Left lung (tissue), 14 donors: ENCODE measurements at places on chromosomes 12 and 14.

GRCh38 chr12:63918800-63919300 is 74.3 kb downstream of the SRGAP1 start:
- no peak for DNase-seq

DNA sequence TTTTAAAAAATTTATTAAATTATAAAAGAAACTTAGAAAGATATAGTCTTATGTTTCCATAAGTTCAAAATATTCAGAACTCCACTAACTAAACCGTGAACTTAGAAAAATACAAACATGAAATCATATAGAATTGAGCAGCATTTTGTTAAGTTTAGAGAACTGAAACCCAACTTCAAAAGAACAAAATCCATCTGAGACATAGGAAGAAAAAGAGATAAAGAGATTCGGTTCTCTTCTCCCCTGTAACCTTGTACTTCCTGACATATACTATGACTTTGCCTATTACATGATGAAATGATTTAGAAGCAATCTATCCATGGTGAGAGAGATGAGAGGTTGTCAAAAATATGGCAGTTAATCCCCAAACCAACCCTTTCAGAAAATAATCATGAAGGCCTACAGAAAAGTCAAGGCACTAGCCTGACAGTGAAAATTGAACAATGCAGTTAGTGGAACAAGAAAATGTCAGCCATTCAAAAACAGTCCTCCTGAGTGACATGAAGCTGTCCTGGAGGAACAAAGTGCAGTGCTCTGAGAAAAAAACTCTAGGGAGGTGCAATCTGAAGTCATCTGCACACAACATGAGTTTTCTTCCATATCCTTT is 44.0 kb downstream of the C12orf50 start:
- no peak for DNase-seq

DNA sequence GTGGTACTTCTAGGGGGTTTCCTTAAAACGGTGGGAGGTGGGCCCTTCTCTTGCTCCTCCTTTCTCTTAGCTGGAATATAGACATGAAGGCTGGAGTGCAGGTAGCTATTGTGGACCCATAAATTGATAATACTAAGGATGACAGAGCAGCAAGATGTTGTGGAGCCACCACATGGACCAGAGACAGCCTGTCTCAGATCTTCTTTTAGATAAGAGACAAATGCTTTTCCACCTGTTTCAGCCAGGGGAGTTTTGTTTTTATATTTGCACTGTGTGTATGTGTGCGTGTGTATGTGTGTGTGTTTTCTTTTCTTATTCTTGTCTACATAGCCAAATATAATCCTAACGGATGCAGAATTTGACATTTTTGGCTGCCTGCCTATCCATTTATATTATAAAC is 62.9 kb upstream of the HIF1A start:
- DNase-seq: no peak

- no peak for DNase-seq
Measured at GRCh38 chr12:114631242-114631641, 52.7 kb downstream of the TBX3 start.

GRCh38 chr12:108605000-108605689 is 7.3 kb upstream of the TMEM119 start:
- DNase-seq: peak; percentile 19

- no peak for DNase-seq
Measured at GRCh38 chr12:112198120-112198733, 72.9 kb downstream of the TRAFD1 start.
